SW480 (cell line): ENCODE measurements at places on chromosomes 7 and 10.

DNA sequence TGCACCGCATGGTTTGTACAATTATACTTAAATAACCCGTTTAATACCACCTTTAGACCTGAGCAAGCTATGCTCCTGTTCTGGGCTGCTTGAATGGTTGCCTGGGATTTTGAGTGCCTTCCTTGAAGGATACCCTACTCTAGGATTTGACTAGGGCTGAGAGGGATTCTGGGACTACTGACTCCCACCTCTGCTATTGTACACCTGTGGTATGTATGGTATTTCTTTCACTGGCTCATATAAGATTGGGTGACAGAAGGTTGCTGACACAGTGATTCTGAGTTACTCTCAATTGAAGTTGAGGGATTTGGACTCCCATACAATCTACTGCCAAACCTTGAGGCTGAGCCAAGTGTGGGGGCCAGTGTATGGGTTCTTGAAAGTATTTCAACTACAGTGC lies 494.4 kb upstream of the SEMA3D start:
- DNase-seq, result no peak

DNA sequence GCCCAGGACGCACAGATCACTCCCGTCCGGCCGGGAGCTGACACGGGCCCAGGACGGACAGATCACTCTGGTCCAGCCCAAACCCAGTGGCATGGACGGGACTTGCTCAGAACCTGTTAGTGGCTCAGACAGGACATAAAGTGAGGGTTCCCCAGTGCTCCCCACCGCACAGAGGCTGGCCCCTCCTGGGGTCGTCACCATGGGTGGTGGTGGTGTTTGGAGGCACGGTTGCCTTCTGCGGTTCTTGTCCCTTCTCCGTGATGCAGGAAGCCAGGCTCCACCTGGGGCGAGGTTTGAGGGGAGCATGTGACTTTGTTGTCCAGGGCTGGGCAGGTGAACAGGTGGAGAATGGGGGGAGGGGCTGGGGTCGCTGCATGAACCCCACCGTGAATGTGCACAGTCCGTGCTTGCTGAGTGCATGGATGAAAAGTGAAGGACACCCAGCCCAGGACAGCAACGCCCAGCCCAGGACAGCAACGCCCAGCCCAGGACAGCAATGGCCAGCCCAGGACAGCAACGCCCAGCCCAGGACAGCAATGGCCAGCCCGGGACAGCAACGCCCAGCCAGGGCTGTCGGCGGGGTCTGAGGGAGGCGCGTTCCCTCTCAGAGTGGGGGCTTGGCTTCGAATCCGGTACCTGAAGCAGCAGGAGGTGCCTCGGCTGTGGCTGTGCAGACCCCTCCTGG lies 26.7 kb downstream of the FAM20C start:
- no peak for DNase-seq

- DNase-seq, result no peak
These were observed 15.3 kb downstream of the GPER1 start for GRCh38 chr7:1103009-1103788.

DNA sequence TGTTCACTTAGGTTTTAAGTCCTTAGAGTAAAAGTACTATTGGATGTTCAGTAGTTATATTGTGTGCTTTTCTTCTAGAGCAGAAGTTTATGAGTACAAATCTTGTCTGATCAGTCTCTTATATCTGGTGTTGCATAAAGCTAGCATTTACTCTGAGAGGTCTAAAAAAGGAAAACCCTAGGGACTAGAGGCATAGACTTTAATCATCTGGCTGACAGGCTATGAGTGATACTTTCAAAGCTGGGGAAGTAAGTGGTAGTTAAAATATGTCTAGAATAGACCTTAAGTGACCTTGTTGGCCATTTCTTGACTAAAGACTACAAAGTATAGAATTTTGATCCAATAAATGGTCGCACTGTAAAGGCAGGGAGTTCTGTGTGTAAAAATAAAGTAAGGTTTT lies 32.9 kb upstream of the PHYHIPL start:
- no peak for DNase-seq

DNA sequence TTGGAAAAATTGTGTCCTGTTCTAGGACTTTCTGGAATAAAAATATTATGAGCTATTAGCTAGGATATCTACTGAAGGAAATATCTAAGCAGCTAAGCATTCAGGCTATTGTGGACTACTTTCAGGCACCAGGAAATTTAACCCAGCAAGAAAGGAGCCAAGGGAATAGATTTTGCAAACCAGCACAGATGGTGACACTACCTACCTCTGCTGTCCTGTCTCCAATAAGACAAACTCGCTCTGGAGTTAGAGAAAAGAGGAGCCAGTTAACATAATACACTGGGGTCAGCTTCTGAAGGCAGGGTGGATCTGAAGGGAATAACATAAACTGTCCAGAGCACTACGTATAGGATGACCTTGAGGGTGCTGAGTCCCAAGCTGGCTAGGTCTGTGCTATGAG lies 223.7 kb upstream of the PRSS58 start:
- no peak for DNase-seq

DNA sequence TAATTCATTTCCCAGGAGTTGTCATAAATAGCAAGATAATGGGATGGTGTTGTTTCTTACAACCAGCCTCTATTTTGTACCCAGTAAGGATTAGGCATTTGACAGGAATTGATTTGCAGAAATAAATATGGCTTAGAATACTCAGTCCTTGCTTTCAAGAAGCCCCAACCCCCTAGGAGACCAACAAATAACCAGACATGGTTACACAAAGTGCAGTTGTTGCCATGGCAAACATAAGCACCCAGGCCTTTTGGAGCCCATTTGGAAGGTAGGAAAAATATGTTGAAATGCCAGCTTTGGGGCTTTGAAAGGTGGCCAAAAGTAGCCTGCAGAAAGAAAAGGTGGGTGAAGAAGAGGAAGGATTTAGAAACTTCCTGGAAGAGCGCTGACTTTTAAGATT lies 397.5 kb downstream of the CDC14C start:
- DNase-seq, result no peak

- peak; percentile 20 for DNase-seq
These were observed 2.0 kb downstream of the DBF4 start for GRCh38 chr7:87878208-87878735.

- DNase-seq, result no peak
These were observed 9.8 kb downstream of the IMPDH1 start for GRCh38 chr7:128399991-128400390.

- no peak for DNase-seq
These were observed 201.5 kb downstream of the TMEM178B start for GRCh38 chr7:141275350-141275749.

- no peak for DNase-seq
These were observed 22.9 kb downstream of the SVIL start for GRCh38 chr10:29611781-29612381.

GRCh38 chr10:14723052-14723689 lies 51.5 kb downstream of the FAM107B start:
- DNase-seq, result no peak

GRCh38 chr10:17729630-17730029 lies 22.4 kb upstream of the TMEM236 start:
- no peak for DNase-seq

DNA sequence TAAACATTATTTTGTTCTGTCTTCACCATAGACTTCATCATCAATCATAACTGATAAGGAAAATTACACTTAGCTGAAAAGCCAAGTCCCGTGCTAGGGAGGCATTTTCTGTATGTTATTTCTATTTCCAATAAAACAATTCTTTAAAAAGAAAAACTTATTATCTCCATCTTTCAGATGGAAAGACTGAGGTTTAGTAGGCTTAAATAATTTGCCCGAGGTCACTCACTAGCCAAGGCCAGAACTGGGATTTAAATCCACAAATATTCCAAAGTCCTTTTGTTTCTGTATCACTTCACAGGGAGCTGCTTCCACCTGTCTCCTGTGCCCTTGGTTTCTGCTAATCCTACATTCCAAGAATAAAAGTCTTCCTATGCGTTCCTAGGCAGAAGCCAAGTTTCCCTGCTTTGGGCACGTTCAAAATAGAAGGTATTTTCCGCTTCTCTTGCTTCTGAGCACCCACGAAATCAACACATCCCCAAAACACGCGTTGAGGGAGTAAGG lies 732 bp downstream of the CPVL start:
- DNase-seq, result peak; percentile 19

DNA sequence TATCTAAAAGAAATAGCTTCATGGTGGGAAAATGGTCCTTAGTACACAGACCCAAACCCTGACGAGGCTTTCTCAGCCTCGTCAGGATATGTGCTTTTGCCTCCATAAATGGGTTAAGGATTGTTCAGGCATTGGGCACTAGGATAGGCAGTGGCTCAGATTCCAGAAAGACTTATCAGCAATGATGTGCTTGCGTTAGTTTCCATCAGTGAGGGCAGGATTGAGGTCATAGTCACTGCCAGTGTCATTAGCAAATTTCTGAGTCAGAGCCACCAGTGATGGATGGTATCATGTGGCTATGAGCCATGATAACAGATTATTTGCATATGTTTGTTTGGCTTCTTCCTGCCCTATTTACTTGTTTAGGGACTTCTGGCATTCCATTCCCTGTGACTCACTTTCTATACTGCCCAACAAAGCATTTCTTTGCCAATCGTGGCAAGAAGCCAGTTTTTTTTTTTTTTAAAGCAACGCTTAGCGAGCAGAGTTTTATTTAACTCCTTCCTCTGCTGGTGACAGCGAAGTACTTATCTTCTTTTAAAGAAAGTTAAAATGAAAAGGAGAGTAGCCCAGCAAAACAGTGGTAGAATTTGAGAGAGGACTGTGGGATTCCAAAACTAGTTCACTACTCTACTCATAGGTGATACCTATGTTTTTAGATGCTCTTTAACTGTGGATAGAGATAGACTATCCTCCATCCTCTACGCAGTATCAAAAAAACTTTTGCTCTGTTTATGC lies 44.4 kb downstream of the MYPN start:
- DNase-seq, result peak; percentile 99

DNA sequence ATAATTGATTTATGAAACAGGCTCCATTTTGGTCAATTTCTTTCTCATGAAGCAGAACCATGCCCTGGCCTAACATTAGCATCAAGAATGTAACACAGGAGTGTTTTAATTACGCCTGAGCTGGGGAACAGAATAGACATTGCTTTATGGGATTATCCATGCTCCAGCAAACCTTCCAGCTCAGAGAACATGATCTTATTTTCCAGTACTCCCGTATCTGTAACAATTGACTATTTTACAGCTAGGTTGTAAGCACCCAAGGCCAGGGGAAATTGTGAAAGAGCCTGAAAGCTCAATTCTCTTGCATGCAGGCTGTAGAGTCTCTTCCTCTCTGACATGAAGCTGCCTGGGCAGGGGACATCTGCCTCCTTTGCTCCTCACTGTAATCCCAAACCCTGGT lies 30.8 kb upstream of the CRYGN start:
- no peak for DNase-seq

GRCh38 chr7:103297837-103298179 lies 573 bp downstream of the PMPCB start:
- DNase-seq, result no peak

DNA sequence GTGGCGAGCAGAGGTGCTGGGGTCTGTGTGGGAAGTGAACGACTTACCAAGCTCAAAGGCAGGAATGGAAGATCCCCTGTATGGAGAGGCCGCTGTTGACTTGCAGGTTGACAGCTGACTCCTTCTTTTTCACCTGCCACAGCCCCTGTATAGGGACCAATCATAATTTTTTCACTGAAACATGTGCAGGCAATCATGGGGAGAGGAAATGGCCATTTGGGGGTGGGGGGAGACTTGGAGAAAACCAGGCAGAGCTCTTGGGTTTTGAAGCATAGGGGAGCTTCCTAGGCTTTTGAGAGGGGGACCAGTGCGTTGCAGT lies 101.4 kb downstream of the WDR37 start:
- DNase-seq, result no peak

GRCh38 chr10:130500261-130501000 lies 364.2 kb downstream of the GLRX3 start:
- DNase-seq, result no peak

- no peak for DNase-seq
These were observed 10.9 kb upstream of the SNX8 start for GRCh38 chr7:2325162-2325561.

DNA sequence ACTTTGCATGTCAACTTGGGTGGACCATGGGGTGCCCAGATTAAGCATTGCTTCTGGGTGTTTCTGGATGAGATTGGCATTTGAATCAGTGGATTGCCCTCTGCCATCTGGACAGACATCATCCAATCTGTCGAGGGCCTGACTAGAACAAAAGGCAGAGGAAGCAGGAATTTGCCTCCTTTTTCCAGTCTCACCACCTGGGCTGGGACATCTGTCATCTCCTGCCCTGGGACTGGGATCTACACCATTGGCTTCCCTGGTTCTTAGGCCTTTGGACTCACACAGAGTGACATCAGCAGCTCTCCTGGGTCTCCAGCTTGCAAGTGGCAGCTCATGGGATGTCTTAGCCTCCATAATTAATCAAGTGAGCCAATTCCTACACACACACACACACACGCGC lies 10.3 kb downstream of the SLC13A4 start:
- DNase-seq, result no peak

DNA sequence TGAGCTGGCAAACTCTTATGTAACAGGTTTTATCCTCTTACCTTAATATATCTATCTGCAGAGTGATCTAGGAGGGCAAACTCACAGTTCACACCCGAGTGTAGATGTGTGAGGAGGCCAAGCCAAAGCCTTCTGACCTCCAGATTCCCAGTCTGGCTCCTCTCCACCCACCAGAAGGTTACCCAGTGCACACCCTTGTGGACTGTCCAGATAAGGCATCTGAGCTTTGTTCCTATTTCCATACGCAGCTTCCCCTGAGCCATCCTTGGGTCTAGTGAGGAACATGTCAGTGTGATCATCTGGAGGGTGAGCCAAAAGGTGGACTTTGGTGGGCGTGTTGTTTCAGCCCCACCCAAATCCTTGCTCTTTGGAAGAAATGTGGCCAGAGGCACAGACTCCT lies 203.0 kb upstream of the MEOX2 start:
- peak; percentile 29 for DNase-seq

DNA sequence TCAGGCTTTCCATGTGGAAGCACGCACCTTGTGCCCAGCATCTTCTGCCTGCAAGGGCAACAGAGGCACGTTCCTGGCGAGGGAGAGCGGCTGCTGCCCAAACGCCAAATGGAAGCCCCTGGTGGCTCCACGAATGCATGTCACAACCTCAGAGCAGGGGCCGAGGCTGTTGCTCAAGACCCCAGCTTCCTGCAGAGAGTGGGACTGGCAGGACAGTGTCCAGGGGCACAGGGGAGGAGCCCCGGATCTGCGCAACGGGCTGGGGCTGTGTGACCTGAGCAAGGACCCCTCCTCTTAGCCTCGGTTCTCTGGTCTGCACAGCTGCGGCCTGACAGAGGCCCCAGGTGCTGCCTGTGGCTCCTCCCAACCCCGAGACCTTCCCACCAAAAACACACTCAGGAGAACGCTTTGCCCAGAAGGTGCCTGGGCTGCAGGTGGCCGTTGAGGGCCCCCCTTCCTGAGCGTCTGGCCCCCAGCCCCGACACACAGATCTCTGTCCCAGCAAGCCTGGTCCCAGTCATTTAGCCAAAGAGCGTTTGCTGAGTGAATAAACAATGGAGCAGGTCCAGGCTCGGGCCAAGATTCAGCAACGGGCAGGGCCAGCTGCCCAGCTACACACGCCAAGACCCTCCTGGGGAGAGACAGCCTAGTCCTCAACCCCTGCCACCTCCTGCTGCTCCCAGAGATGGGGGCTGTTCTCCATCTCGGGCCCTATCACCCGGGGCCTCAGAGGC lies 1.2 kb downstream of the MICALL2 start:
- DNase-seq, result no peak

DNA sequence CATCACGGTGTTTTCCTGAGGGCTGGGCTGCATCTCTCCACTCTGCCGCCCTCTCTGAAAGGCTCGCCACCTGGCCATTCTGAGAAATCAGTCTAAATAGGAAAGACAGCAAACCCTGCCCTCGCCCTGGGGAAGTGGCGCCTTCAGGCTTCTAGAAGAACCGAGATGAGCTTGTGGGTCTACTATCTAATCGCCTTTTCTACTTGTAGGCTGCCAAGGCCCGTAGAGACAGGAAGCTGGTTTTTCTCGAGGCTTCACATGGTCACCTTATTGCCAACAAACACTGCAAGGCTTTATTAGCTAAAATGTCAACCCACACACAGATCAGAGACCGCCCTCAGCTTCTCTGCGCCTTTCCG lies 21.4 kb downstream of the LAT2 start:
- DNase-seq, result no peak
